Transverse colon (tissue), 4 donors: ENCODE measurements at places on chromosomes 13 and 19. TPM values are rescaled to one million over a fixed set of nuclear protein-coding genes. Genes with fewer than 3 reads are reported as not detected.
A peak's percentile ranks its signal among the peaks of the same experiment; 100 is the strongest.

The THSD1 gene
- total RNA-seq, result 1.2 TPM

DNA sequence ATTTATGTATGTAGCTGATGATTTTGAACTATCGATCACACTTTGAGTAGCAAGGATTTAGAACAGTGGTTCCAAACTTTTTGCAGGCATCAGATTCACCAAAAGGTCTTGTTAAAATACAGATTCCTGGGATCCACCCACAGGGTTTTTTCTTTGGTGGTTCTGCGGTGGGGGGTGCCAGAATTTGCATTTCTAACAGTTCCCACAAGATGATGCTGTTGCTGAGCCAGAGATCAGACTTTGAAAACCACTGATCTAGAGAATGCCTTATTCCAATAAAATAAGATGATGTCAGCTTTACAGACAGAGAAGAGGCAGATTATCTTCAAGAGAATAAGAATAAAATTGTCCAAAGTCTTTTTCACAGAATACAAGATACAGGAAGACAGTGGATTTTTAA is 80.9 kb upstream of the SHISA2 start:
- H3K27ac ChIP-seq, result no peak overlapping the region
- DNase-seq, result no peak
- H3K4me1 ChIP-seq, result no peaks in the 10 kb centered on the region
- H3K36me3 ChIP-seq, result no peaks in the 10 kb centered on the region

GRCh38 chr13:52878831-52879230 is 30.4 kb upstream of the PCDH8 start:
- no peaks in the 10 kb centered on the region for H3K4me1 ChIP-seq
- H3K36me3 ChIP-seq, result no peaks in the 10 kb centered on the region
- H3K4me3 ChIP-seq, result no peak overlapping the region
- H3K27me3 ChIP-seq, result no peaks in the 10 kb centered on the region
- no peak for DNase-seq
- no peak overlapping the region for H3K27ac ChIP-seq

DNA sequence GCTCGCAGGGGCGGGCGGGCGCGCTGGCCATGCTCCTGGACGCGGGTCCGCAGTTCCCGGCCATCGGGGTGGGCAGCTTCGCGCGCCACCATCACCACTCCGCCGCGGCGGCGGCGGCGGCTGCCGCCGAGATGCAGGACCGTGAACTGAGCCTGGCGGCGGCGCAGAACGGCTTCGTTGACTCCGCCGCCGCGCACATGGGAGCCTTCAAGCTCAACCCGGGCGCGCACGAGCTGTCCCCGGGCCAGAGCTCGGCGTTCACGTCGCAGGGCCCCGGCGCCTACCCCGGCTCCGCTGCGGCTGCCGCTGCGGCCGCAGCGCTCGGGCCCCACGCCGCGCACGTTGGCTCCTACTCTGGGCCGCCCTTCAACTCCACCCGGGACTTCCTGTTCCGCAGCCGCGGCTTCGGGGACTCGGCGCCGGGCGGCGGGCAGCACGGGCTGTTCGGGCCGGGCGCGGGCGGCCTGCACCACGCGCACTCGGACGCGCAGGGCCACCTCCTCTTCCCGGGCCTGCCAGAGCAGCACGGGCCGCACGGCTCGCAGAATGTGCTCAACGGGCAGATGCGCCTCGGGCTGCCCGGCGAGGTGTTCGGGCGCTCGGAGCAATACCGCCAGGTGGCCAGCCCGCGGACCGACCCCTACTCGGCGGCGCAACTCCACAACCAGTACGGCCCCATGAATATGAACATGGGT is 599 bp downstream of the ZIC2 start:
- peaks cover 99% of the 10 kb centered on the region for H3K27me3 ChIP-seq
- peak overlapping the region; percentile 32 for H3K4me3 ChIP-seq
- peaks cover 45% of the 10 kb centered on the region for H3K4me1 ChIP-seq
- no peak overlapping the region for H3K27ac ChIP-seq

GRCh38 chr19:4124638-4125037 is 716 bp upstream of the MAP2K2 start:
- H3K27ac ChIP-seq, result peak overlapping the region; percentile 72
- no peaks in the 10 kb centered on the region for H3K27me3 ChIP-seq
- no peaks in the 10 kb centered on the region for H3K36me3 ChIP-seq
- peaks cover 36% of the 10 kb centered on the region for H3K4me1 ChIP-seq
- no peak for DNase-seq

The ERFL gene
- 0.27 TPM for total RNA-seq

The OR7D2 gene
- not detected for total RNA-seq

DNA sequence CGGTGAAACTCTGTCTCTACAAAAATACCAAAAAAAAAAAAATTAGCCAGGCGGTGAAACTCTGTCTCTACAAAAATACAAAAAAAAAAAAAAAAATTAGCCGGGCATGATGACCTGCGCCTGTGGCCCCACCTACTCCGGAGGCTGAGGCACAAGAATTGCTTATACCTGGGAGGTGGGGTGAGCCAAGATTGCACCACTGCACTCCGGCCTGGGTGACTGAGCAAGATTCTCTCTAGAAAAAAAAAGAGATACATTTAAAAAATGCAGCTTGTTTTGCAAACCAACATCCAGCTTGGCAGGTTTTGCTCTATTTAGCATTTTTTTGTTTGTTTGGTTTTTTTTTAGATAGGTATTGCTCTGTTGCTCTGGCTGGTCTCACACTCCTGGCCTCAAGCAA is 6.7 kb upstream of the PGPEP1 start:
- H3K4me3 ChIP-seq, result no peak overlapping the region
- no peaks in the 10 kb centered on the region for H3K27me3 ChIP-seq
- DNase-seq, result no peak
- H3K4me1 ChIP-seq, result peaks cover 9% of the 10 kb centered on the region
- no peaks in the 10 kb centered on the region for H3K36me3 ChIP-seq
